Islet precursor cell (in vitro differentiated cells): ENCODE measurements at places on chromosomes 11 and 22.

GRCh38 chr11:33919645-33920044 lies 27.8 kb upstream of the LMO2 start:
- no peak for DNase-seq

DNA sequence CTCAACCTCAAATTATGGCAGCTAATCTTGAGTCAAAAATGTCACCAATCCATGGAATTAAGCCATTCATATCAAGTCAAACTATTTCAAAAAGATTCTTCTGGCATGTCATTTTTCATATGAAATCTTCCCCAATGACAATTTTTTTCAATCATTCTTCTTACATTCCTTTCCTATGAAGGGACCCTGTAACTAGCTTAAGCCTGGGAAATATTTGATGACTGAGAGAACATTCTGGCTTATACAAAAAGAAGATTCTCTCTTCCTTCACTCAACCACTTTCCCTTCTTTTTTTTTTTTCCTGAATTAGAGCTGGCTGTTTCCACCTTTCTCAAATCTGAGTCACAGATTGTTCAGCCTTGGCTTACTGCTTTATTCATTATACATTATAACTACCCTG lies 903.7 kb downstream of the FAM181B start:
- DNase-seq, result no peak

DNA sequence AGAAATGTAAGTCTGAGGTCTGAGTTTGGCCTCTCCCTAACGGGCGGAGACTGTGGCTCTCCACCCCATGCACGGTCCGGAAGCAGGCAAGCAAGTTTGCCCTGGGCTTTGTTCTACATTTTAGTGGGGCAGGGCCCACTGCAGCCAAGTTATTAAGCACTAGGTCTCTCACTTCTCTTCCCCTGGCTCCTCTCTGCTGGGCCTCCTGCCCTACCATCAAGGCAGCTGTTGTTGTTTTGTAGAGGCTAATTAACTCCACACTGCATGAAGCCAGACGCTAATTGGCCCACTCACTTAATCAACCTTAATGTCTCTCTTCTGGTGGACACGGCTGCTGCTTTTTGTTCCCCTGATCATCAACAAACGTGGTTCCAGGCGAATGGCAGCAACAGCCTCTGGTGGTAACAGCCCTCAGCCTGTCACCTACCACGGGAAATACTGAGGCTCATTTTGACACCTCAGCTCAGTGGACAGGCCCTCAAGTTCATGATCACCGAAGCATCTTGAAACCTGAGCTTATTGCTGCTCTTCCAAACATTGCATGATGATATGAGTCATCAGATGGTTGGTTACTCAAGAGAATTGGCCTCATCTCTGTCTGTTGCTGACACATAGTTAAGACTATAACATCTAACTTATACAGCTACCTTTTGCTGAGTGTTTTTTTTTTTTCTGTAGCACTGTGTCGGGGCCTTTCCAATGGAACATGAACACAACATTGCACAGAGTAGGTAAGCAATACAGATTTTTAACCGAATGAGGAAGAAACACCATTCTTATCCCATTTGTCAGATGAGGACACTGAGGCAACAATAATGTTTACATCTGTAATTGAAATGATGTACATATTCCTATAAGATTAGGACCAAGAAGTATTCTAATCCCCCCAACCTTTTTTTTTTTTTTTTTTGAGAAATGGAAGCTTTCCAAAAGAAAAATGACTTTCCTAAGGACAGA lies 20.8 kb upstream of the LMO2 start:
- DNase-seq, result no peak

GRCh38 chr22:49614966-49615965 lies 212.4 kb downstream of the BRD1 start:
- DNase-seq, result peak; percentile 50

- no peak for DNase-seq
Observed at GRCh38 chr11:72111300-72112142, 974 bp downstream of the ANAPC15 start.

DNA sequence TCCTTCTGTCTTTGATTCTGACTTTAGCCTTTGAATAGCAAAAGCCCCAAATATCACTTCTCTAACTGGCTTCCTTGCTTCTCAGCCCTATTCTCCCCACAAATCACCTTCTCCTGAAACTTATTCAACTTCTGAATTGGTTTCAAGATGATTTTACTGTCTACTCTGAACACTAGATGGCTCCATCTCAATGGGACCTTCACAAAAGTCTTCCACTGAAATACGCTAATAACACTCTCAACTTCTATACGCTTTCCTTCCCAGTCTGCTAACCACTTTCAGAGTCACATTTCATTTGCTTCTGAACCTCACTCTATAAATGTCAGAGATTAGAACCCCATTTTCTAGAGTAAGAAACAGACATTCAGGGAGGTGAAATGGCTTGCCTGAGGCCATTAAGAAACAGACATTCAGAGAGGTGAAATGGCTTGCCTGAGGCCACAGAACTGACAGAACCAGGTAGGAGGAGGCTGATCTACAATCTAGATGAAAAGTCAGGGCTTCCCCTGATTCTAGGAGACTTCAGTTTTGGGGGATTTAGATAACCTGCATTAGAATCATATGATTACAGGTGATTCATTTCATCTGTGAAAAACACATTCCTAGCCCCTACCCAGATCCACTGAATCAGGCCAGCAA lies 20.6 kb downstream of the MORC2 start:
- DNase-seq, result no peak

GRCh38 chr11:116329354-116330090 lies 443.3 kb downstream of the BUD13 start:
- no peak for DNase-seq

DNA sequence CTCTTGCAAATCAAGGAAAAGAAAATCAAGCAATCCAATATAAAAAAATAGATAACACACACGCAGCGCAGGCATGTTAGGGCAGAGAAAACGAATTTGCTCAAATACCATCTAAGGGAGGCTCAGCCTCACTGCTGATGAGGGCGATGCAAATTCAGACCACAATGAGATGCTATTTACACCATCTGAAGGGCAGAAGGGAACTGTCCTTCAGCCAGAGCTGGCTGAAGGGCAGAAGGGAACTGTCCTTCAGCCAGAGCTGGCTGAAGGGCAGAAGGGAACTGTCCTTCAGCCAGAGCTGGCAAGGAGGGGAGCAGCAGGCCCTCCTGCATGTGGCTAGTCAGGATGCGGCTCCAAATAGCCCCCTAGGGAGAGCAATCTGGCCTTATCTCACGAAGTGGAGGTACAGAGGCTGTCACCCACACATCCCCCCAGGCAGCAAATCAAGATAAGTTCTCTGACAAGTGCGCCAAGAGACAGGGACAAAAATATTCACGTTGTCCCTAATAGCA lies 7.6 kb upstream of the SLC39A13 start:
- DNase-seq, result no peak

GRCh38 chr22:50568626-50569025 lies 5.9 kb upstream of the SYCE3 start:
- no peak for DNase-seq

GRCh38 chr11:27385245-27385644 lies 22.2 kb upstream of the CCDC34 start:
- no peak for DNase-seq

DNA sequence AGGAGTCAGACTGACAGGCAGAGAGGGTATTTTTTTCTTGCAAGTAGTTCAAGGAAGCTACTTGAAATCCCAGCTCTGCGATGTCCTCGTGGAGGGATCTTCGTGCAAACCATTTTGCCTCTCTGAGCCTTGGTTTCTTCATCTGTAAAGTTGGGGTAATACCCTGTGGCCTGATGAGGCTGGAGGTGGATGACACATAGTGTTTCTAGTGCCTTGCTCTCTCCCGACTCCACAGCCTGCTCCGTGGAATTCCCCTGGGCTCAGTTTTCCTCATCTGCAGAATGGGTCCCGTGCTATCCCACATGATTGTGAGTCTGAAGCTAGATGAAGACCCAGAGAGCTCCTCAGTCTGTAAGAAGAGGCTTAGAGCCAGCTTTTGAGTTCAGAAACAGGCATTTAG lies 32.7 kb downstream of the DAGLA start:
- DNase-seq, result no peak

DNA sequence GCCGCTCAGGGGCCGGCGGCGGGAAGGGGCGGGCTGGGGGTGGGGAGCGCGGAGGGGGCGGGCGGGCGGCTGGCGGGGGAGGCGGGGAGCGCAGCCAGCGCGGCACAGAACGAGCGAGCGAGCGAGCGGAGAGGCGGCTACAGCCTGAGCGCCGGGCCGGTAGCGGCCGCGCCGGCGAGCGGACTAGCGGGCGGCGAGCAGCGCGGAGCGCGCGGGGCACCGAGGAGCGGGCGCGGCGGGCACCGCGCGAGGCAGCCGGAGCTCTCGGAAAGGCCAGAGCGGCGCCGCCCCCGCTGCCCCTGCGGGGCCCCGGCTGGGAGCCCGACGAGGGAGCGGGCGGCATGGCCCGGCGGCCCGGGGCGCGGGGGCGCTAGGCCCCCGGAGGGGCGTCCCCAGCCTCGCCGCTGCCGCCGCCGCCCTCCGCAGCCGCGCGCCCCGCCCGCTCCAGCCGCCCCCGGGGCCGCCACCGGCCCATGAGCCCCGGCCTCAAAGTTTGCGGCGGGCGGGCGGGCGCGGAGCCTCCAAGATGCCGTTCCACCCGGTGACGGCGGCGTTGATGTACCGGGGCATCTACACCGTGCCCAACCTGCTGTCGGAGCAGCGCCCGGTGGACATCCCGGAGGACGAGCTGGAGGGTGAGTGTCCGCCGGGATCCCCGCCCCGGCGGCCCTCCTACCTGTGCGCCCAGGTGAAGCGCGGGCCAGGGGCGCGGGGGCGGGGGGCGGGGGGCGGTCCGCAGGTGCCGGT lies at the start of gene CABP7:
CABP7 (plus strand) TSS at position 105 of the 747 bp plus-strand sequence; CDS start at position 527, 422 bp downstream.
- no peak for DNase-seq

- DNase-seq, result no peak
Observed at GRCh38 chr11:58494101-58494500, 13.8 kb downstream of the OR5B21 start.

- DNase-seq, result peak; percentile 37
Observed at GRCh38 chr11:116614306-116615210, 158.2 kb downstream of the BUD13 start.

DNA sequence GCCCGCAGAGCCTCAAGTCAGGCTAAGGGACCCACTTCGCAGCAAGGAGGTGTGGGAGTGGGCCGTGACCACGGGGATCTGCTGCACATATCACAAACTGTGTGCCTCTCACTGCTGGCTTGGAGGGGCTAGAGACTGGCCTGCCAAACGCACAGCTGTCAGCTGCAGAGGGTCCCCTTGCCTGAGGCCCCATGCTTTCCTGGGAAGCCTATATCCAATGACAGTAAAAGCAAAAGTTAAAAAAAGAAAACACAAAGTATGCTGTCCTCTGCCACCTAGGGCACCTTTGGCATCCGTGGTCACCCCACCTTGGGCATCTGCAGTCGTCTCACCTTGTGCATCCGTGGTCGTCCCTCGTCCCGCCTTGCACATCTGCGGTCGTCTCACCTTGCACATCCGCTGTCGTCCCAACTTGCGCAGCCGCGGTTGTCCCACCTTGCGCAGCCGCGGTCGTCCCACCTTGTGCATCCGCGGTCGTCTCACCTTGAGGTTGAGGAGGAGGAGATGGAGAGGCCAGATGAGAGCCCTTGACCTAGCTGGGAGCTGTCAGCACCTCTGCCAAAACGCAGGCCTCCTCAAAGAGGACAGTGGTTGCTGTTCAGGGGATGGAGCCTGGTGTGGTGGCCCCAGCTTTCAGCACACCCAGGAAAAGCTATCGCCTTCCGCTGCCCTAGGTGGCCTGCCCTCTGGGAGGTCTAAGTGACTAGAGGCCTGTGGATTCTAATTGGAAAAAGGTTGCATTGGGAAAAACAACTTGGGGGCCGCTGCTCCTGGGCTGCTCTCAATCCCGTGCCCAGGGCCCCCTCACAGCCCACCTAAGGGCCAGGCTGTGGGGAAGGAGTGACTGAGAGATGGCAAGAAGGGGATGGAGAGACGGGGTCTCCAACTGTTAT lies 90.5 kb downstream of the MYEOV start:
- DNase-seq, result peak; percentile 52

DNA sequence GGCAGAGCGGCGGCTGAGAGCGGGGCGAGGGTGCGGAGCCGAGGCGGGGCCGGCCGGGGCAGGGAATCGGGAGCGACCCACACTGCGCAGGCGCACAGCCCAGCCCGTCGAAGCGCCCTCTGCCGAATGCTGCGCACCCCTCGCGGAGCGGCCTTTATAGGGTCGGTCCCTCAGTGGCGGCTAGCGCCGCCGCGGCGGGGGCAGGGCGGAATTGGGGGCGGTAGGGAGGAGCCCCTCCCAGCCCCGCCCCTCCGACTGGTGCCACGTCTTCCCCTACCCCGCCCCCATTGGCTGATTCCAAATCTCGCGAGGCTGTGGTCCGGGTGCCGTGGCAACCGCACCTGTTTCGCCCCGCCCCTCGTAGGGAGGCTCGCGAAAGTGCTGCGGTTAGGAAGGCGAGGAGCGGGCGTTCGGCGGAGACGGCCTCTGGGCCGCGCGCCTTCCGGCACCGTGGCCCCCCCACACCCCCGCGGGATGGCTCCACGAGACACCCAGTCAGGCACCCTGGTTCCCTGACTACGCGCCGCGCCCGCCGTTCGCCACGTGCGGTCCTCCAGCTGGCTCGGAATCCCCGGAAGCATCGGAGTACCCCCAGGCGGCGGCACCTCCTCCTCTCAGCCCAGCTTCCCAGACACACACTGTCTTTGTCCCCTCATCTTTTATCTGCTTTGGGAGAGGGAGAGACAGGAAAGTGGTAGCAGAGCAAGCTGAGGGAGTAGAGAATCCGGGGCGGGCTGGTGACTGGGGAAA lies at the start of gene EHD1:
EHD1 (minus strand) TSS at position 128 of the 750 bp plus-strand sequence. CDS start 157 bp downstream, outside the sequence.
- DNase-seq, result peak; percentile 99

DNA sequence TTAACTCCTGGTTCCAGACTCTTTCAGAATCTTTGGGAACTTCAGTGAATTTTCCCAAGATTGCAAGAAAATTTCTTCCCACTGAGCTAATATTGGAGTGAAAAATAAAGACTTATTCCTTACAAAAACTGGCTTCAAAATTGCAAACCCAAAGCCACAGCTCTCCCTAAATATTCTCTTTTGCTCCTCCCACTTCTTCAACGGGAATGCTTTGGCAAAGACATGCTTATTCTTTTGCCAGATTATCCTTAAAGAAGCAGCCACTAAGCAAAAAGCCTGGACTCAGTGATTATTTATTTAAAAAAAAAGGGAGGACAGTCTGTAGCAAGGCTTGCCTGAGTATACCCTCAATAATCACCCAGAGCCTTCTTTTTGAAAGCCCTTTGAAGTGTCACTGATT lies 902.4 kb upstream of the CCDC90B start:
- DNase-seq, result no peak

GRCh38 chr22:22060200-22061084 lies 77.9 kb upstream of the TOP3B start:
- DNase-seq, result peak; percentile 80

- DNase-seq, result no peak
Observed at GRCh38 chr11:27100534-27100933, 59.9 kb downstream of the BBOX1 start.

- DNase-seq, result peak; percentile 37
Observed at GRCh38 chr22:46829117-46829891, 66.9 kb downstream of the TBC1D22A start.

DNA sequence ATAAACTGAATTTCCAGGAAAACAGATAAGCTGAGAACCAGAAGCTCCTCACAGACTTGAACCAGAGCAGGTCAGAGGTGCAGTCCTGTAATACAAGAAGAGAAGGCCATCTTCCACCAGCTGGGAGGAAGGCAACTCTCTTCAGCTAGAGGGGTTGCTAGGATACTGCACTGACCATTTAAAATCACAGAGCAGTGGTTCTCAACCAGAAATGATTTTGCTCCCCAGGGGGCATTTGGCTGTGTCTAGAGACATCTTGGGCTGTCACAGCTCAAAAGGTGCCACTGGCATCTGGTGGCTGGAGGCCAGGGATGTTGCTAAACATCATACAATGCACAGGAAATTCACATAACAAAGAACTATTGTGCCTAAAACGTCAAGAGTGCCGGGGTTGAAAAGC lies 17.2 kb downstream of the OPCML start:
- DNase-seq, result peak; percentile 41

- DNase-seq, result peak; percentile 78
Observed at GRCh38 chr11:61771985-61772455, 19.6 kb downstream of the MYRF start.
